ENCODE measurements at places on chromosomes 3 and 15. TPM values are rescaled to one million over a fixed set of nuclear protein-coding genes. Genes with fewer than 3 reads are reported as not detected.

Gene LRRN1
- total RNA-seq = 0.59 TPM

GRCh38 chr3:42276141-42277132 lies 10.5 kb upstream of the CCK start:
- no peak for DNase-seq

- DNase-seq = peak; percentile 5
These were observed 67.9 kb upstream of the HEG1 start for GRCh38 chr3:125123451-125124305.

GRCh38 chr3:52446631-52447511 lies 2.0 kb upstream of the SEMA3G start:
- DNase-seq = peak; percentile 85
